ENCODE measurements at places on chromosomes 11 and 22.
A peak's percentile ranks its signal among the peaks of the same experiment; 100 is the strongest.

- no peak for DNase-seq
These were observed 7.4 kb upstream of the NPTXR start for GRCh38 chr22:38850941-38851849.

GRCh38 chr11:131077340-131077739 lies 161.1 kb upstream of the SNX19 start:
- DNase-seq, result no peak

GRCh38 chr22:26079009-26079408 lies 90.3 kb upstream of the SEZ6L start:
- DNase-seq, result no peak

GRCh38 chr22:26576026-26576680 lies 13.8 kb downstream of the TPST2 start:
- no peak for DNase-seq

GRCh38 chr11:38667359-38667758 lies 2069.3 kb upstream of the RAG2 start:
- no peak for DNase-seq

DNA sequence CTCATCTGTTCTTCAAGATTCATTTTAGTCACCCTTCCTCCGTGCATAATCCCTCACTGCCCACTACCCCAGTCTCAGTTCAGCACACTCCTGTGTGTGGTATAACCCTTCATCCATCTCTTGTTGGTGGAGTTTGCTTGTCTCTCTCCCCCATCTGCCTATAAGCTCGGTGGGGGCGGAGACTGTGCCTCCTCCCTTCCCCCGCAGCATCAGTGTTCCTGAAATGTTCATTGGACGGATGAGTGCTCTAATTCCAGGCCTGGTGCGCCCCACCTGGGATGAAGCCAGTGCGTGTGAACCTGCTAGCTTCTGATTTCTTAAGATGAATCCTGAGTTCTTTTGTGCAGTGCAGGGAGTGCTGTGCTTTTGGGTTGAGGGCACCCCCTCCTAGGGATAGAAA lies 100.0 kb downstream of the GRIK4 start:
- no peak for DNase-seq

DNA sequence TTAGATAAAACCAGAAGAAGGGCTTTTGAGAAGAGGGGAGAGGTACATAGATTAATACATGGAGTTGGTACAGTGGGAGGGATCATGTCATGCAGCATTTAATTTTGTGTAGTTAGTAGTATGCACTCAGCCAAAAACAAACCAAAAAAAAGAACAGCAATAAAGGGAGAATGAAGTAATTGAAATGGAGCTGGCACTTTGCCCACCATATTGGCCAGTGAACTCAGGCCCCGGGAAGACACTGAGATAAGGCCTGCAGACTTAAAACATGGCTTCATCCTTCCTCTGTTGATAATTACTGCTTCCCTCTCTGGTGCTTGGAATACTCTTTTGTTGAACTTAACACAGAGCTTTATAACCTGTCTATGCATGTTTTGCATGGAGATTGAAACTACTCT lies 3.1 kb downstream of the PANX1 start:
- DNase-seq, result no peak

DNA sequence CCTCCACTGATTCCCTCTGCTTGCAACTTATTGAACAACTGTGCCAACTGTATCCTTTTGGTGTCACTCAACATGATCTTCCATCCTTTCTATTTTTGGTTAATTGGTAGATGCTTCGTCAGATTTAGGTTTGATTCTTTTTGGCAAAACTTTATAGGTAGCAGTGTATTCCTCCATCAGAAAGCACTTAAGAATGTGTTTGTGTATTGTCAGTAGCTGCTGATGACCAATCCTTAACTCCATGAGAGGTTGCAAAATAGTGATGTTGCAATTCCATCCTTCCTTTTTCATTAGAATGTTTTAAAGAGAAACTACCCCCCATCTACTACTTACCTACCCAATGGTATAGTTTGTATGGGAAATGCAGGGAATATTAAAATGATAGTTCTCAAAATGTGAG lies 22.1 kb downstream of the FAM76B start:
- no peak for DNase-seq

GRCh38 chr11:15180212-15180792 lies 65.6 kb downstream of the INSC start:
- no peak for DNase-seq

- no peak for DNase-seq
These were observed 71.5 kb downstream of the SIK3 start for GRCh38 chr11:117026593-117027330.

DNA sequence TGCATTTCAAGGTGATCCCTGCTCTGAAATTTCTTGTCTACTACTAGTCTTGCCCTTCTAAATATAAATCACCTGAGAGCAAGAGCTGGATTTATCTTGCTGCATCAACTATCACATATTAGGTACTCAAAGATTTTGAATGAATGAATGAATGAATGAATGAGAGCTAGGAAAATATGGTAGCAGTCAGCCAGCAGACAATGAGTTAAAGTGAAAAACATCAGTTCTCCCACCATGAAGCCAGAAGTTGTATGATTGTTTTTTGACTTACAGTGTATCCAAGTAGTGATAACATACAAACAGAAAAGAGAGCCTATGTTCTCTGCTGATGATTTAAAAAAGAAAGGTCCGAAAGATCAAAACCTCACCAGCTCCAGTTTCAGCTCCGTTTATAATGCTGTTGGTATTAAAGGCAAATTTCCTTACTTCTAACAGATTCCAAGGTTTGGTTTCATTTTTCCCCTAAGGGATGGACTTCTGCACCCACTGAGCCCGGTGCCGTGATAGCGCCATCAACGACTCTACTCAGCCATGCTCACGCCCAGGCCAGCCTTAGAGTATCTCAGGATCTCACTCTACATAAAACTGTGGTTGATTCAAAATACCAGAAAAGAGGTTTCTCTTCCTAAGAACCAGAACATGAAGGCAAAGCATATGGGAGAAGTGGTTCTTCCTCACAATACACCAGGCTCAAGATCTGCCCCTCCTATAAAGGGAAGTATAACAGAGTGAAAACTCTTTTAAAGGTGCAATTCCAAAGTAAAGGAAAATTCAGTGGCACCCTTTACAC lies 92.0 kb downstream of the SGSM3 start:
- no peak for DNase-seq

- DNase-seq, result no peak
These were observed 82.2 kb downstream of the FLI1 start for GRCh38 chr11:128776069-128776423.

DNA sequence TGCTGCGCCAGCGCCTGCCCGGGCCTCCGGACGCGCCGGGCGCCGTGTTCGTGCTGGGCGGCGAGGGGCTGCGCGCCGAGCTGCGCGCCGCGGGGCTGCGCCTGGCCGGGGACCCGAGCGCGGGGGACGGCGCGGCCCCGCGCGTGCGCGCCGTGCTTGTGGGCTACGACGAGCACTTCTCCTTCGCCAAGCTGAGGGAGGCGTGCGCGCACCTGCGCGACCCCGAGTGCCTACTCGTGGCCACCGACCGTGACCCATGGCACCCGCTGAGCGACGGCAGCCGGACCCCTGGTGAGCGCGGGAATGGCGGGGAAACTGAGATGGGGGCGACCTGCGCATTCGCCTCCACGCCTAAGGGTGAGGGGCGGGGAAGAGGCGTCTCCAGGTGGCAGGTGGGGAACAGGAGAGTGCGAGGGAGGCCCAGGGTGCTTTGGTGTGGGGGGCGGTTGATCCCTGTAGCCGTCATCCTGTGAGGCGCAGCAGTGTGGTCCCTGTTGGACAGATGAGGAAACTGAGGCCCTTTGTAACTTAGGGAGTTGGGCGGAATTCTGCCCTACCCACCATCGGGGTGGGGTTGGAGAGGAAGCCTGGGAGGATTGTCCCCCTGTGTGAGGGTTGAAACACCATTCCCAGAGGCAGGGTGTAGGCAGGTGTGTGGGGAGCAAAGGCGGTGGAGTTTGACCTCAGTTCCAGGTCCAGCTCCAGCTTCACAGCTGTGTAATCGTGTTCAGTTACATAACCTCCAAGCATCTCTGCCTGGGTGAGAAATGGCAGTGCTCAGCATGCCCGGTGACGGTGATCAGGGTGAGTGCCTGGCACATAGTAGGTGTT lies 758 bp downstream of the PDXP start:
- DNase-seq, result peak; percentile 18

- DNase-seq, result no peak
These were observed 26.0 kb downstream of the BCL2L13 start for GRCh38 chr22:17664414-17665055.

GRCh38 chr11:12019337-12019736 lies 10.9 kb upstream of the DKK3 start:
- no peak for DNase-seq

DNA sequence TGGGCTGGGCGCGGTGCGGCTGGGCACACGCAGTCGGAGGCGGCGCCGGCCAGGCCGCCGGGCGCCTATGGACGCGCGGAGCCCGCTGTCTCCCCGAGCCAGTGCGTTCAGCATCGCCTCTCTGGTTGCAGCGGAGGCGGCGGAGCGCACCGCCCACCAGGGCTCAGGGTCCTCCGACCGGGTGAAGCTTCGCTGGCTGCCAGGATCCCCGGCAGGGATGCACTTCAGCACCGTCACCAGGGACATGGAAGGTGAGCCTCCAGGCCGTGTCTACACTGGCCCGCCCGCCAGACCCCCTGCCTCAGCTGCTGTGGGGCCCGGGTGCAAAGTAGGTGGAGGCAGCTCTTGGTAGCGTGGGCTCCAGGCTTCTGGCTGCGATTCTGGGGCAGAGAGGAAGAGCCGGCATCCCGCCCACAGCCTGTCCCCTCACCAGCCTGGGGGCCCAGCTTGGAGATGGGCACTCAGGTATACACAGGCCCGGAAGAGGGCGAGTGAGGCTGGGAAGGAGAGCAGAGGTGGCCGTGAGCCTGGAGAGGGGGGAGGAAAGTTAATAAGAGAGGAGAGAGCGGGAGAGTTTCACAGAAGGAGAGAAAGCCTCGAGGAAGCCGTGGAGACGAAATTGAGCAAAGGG lies 1.0 kb upstream of the TBX1 start:
- no peak for DNase-seq

Measured in stimulated activated CD8-positive, alpha-beta memory T cell treated with anti-CD3 and anti-CD28 coated beads, Interleukin-4, amount 100 ng/mL, for 4 hours (primary cell).